ENCODE measurements at places on chromosomes 5 and 9.

DNA sequence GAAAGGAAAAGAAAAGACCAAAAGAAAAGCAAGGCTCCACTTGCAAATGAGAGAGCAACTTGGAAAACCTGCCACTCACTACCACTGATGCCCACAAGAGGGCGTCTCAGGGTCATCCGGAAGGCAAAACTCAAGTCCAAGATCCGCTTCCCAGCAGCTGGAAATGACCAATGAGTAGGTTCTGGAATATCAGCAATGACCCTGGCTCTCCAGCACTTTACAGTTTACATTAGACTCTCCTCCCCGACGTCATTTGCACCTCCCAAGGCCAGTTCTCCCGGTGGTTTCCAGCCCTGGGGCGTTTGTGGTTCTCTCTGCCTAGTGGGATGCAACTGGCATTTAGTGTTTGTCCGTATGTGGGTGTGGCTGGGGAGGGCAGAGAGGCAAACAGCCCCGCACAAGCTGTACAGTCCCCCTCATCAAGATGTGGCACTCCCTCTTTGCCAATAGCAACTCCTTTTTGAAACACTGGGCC lies 193.8 kb upstream of the ZNF618 start:
- DNase-seq: no peak

- no peak for DNase-seq
These were observed 19.0 kb downstream of the CTXN3 start for GRCh38 chr5:127667926-127668325.

- no peak for DNase-seq
These were observed 8.0 kb upstream of the UBAC1 start for GRCh38 chr9:135969064-135969683.

DNA sequence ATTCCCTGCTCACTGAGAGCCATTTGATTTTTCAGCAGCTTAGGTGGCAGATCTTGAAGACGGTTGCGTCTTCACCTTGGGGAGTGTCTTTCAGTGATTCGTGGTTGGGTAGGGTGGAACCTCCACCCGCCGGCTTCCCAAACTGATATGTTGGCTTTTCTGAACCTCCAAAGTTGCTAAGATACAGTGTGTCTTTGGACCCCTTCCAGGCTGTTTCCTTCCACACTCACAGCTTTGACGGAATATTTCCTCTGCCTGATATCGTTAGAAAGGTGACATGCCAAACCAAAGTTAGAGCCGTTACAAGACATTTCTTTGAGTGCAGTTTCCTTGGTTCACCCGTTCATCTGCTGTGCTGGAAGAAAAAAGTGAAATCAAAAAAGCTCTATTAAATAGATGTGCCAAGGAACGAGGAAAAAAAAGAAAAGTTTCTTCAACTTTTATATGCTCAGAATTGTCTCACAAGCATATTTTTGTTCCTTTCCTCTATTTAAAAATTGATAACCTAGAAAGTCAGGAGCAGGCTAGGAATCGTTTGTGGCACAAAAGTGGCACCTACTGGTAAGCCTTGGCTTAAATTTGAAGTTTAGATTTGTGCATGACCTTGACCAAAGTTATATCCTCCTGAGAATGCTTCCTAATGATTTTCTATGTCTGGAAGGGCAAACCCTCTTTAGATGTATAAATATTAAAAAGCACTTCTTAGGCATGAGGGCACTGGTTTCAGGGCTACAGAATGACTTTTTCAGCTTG lies 270.7 kb upstream of the WWC1 start:
- no peak for DNase-seq

DNA sequence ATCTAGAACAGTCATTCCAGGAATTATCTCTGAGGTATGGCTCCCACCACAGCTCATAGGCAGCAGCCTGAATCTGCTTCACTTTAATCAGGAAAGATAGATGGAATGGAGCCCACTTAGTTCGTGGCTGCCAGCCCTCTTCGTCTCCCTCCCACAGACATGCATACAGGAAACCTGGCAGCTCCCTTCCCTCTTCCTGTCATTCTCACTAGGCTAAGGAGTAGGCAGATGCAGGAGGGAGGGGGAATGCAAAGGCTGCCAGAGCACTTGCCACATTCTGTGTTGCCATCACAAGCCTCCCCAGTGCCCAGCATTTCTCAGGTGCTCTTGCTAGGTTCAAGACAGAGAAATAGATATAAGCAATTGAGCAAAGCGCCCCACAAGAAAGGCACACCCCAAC lies 378.9 kb downstream of the ELAVL2 start:
- DNase-seq: no peak

Measured in D721Med (cell line).